Esophagus muscularis mucosa (tissue), 4 donors: ENCODE measurements at places on chromosomes 2 and 18. TPM values are rescaled to one million over a fixed set of nuclear protein-coding genes. Genes with fewer than 3 reads are reported as not detected.

Gene SAG
- total RNA-seq = not detected

Gene MBP
- total RNA-seq = 24.9 TPM

Gene MERTK
- 19.9 TPM for total RNA-seq

Gene LRATD1
- total RNA-seq = 11.2 TPM

Gene ZNF385B
- total RNA-seq = 3.2 TPM

Gene PTPN2
- total RNA-seq = 16.9 TPM

Gene MAP4K4
- total RNA-seq = 53.5 TPM

Gene CEP76
- total RNA-seq = 6.0 TPM

Gene RNF144A
- 10.8 TPM for total RNA-seq

Gene VWC2L
- total RNA-seq = not detected

Gene TUBB8B
- total RNA-seq = not detected

Gene PSD4
- total RNA-seq = 3.1 TPM

Gene HJURP
- total RNA-seq = not detected

Gene PROKR1
- total RNA-seq = not detected

Gene ALK
- 0.83 TPM for total RNA-seq

Gene GRP
- total RNA-seq = 7.9 TPM

Gene KYNU
- total RNA-seq = 4.5 TPM

Gene SDC1
- 0.52 TPM for total RNA-seq

Gene ONECUT2
- total RNA-seq = under 0.01 TPM

Gene TXNDC2
- 1.0 TPM for total RNA-seq

Gene FBXO15
- not detected for total RNA-seq

Gene ALKAL2
- not detected for total RNA-seq

Gene TEX44
- total RNA-seq = not detected

Gene ATOH8
- total RNA-seq = 41.1 TPM

Gene AQP12B
- total RNA-seq = not detected

Gene LRRTM4
- 0.40 TPM for total RNA-seq

Gene HOXD12
- total RNA-seq = not detected

Gene ZAP70
- 2.1 TPM for total RNA-seq

Gene NETO1
- total RNA-seq = not detected

Gene ARHGEF33
- 0.71 TPM for total RNA-seq

Gene SRD5A2
- total RNA-seq = not detected

Gene COL5A2
- total RNA-seq = 49.9 TPM

Gene DUSP2
- 1.2 TPM for total RNA-seq

Gene KCNJ13
- total RNA-seq = not detected

Gene FAM161A
- total RNA-seq = 0.83 TPM

Gene CNDP1
- not detected for total RNA-seq

Gene CAPN13
- not detected for total RNA-seq

Gene DSC2
- 1.9 TPM for total RNA-seq

Gene OSR1
- total RNA-seq = 96.4 TPM

Gene FOXI3
- not detected for total RNA-seq

Gene KHK
- 1.2 TPM for total RNA-seq

Gene RFTN2
- total RNA-seq = 5.8 TPM
